Activated CD4-positive, CD25-positive, alpha-beta regulatory T cell (primary cell): ENCODE measurements at places on chromosomes 3 and 15.

DNA sequence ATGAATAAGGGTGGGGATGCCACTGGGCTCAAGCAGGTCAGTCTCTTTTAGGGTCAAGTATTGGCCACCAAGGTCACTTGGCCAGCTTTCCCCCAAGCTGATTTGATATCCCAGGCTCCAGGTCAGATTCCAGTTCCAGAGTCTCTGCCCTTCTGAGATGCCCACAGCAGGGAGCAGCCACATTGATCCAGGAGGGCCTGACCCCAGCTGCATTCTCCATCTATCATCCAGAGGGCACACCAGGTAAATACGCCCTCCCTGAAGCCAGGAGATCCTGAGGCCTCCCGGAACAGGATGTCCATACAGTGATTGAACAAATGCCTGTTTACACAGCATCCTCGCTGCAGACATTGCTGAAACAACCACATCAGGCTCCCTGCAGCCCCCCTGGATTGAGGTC, 264.6 kb upstream of the TLE3 start:
- no peak for DNase-seq

DNA sequence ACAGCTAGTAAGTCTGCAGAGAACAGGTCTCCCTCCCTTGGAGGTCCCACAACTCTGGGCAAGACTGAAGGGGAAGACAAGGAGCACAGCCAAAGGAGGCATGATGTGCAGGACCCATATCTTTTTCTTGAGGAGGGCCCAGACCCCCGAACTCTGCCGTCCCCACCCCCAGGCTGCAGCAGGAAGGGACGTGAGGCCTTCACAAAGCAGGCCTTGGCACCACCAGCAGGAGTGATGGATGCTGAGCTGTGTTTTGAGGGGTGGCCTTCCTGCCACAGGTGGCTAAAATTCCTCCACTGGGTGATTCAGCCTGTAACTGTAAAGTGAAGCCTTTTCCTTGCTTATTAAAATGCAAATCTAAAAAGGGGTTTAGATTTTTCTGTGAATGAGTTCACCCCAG, 8.6 kb downstream of the PLA2G4D start:
- no peak for DNase-seq

- DNase-seq = no peak
These were observed 8.2 kb upstream of the FAM240A start for GRCh38 chr3:46604127-46604526.

DNA sequence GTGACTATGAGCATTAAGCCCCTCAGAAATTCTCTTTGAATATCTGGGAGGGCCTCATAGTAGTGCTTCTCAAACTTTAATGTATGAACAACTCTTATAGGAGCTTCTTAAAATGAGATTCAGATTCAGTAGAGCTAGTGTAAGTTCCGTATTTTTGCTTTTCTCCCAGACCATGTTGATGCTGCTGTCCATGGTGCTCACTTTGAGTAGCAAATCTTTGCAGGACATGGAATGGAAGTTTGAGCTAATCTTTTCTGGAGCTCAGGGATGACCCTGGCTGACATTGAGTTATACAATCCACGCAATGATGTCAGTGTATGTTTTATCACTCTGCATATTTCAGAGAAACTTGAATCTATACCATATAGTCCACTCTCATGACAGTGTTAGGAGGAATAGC, 134.2 kb downstream of the OTOL1 start:
- DNase-seq = no peak

DNA sequence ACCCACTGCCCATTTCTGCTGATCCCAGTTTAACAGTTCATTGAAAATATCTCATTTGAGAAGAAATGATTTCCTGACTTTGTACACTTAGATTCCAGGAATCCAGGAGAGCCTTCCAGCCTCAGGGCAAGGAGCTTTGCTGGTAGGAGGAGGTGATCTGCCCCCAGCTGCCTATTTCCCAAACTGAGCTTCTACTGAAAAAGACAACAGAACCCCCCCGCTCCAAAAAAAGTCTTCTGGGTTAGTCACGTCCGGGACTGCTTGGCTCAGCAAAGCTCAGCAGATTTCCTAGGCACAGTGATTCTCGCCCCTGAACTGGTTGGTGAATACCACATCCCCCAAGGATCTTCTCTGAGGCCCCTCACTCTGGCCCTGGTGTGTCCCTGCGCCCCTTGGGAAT, 13.1 kb downstream of the SLC6A6 start:
- no peak for DNase-seq

GRCh38 chr3:111200027-111200426, 128.4 kb downstream of the NECTIN3 start:
- DNase-seq = no peak

- DNase-seq = no peak
These were observed 30.7 kb upstream of the IGSF10 start for GRCh38 chr3:151491525-151491924.

- DNase-seq = no peak
These were observed 51.6 kb downstream of the GATM start for GRCh38 chr15:45326741-45327140.

DNA sequence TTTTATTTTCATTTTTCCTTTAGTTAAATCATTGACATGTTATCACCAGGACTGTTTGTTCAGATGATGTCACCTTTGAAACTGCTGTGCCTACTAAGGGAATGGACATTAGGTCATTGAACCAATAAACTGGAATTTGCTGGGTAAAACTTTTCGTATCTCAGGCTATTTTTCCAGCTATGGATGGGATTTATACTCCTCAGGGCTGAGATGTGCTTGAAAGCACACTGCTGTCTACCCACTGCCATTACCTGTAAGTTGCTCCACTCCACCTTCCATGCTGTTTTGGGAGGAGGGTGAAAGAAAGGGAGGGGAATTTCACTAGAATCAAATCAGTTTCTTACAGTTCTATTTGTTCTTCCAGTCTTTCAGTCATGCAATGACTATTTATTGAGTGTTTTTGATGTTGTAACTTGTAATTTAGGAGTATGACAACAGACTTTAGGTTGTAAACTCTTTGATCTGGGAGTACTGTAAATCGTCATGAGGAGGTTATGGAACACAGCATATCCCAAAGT, 11.3 kb downstream of the EHD4 start:
- DNase-seq = no peak

DNA sequence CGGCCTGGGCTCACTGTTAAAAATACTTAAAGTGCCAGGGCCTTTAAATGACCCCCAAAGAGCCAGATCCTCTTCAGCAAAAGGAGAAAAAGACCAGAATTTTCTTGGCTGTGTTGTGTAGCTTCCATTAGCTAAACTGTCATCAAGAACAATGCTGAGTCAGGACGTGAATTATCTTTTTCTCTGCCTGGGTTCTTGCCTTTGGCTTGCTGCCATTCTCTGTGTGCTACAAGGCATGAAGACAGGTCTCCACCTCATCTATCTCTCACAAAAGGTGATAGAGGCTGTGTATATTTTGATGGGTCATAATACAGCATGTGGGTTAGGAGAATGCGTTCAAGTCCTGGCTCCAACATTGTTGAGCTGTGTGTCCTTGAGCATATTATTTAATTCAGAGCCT, 52.4 kb upstream of the SELENOK start:
- no peak for DNase-seq

GRCh38 chr3:17847156-17847555, 104.7 kb upstream of the TBC1D5 start:
- DNase-seq = no peak

- no peak for DNase-seq
These were observed 151.6 kb downstream of the IL5RA start for GRCh38 chr3:2958551-2958950.

DNA sequence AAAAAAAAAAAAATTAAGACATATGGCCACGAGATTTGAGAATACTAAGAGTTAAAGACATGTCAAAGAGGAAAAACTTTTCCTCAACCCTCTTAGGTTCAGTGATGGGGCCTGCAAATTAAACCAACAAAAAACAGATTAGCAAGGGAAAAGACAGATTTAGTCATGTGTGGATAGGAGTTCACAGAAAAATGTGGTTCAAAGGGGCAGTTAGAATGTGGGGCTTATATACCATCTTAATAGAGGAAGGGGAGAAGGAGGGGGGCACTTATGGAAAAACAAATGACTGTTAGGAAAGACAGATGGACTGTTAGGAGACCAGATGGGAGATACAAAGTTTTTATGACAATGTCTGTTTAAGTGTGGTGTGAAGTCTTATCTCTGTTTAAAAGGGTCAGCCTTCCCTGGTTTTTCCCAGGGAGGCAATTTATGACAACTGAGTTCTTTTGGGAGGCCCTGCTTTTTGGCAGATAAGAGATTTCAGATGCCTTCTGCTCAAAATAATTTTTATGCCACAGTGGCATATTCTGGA, 68.7 kb upstream of the FURIN start:
- DNase-seq = no peak

DNA sequence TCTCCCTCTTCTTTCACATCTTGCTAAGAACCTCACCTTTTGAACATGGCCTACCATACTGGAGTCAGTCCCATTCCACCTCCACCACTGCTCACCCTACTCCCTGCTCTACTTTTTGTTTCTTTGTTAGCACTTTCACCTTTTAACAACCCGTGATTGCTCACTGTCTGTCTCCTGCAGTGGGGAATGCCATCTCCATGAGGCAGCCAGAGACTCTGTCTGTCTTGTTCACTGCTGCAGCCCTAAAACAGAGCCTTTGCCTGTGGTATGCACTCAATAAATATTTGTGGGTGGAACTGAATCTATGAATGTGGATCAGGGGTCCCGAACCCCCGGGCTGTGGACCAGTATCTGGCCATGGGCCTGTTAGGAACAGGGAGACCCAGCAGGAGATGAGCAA, 16.5 kb upstream of the TLE3 start:
- no peak for DNase-seq

DNA sequence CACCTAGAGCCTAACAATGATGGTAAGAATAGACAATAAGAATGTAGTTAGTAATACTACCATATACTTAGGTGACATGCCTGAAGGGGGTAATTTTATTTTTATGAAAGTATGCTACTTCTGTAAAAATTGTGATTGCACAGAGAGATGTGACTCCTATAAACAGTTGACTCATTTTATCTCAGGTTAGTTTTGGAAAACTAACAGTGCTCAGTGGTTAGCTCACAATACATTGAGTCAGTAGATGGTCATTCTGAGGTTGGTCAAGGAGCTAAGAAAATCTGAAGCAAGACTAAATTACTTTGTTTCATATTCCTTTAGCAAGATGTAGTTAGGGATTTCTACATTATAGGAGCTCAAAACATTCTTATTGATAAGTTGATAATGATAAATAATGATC, 271.0 kb downstream of the EDEM1 start:
- no peak for DNase-seq

DNA sequence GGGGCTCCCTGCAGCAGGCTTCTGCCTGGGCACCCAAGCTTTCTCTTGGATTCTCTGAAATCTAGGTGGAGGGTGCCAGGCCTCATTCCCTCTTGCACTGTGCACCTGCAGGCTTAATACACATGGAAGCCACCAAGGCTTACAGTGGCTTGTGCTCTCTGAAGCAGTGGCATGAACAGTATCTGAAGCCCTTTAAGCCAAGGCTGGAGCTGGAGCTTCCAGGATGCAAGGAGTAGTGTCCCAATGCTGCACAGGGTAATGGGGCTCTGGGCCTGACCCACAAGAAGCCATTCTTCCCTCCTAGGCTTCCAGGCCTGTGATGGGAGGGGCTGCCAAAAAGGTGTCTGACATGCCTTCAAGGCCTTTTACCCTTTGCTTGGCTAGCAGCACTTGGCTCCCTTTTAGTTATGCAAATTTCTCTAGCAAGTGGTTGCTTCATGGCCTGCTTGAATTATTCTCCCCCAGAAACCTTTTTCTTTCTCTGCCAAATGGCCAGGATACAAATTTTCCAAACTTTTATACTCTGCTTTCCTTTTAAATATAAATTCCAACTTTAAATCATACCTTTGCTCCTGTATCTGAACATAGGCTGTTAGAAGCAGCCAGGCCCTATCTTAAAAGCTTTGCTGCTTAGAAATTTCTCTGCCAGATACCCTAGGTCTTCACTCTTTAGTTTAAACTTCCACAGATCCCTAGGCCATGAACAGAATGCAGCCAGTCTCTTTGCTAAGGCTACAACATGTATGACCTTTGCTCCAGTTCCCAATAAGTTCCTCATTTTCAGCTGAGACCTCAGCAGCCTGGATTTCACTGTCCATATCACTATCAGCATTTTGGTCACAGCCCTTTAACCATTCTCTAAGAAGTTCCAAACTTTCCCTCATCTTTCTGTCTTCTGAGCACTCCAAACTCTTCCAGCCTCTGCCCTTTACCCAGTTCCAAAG, 201.1 kb upstream of the LRRFIP2 start:
- DNase-seq = no peak

DNA sequence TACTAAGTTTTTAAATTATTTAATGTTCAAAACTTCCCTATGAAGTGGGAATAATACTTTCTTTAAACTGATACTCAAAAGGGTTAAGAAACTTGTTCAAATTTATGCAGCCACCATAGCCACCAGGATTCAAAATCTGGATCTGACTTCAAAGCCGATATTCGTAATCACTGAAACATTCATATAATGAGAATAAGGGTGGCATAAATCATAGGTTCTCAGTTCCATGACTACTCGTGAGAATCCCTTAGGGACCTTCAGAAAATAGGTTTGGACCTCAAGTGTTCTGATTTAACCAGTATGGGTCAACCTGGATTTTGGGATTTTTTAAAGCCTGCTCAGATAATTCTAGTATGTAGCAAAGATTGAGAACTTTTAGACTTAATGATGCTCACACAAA, 160.6 kb downstream of the RBMS3 start:
- no peak for DNase-seq
